ENCODE measurements at places on chromosomes 6 and 20.

- no peak for DNase-seq
Measured at GRCh38 chr6:21961226-21961625, 335.6 kb downstream of the PRL start.

DNA sequence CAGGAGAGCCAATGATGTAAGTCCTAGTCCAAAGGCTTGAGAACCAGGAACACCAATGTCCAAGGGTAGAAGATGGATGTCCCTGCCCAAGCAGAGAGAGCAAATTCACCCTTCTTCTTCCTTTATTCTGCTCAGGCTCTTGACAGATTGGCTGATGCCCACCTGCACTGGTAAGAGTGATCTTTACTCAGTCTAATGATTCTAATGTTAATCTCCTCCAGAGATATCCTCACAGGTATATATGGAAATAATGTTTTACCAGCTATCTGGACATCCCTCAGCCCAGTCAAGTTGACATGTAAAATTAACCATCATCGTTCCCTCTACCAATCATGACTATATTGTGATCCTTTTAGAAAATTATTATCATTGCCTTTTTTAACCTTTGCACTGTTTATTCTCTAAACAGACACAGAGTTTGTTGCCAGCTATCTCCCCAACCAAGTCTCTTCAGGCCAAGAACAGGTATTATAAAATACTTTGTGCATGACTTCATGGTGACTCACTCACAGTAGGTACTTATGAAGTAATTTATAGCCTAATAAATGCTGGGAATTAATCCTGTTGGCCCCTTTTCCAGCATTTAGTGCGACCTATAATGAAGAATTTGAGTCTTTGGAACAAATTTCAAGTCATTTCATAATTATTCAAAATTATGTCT, 26.2 kb upstream of the TSHZ2 start:
- DNase-seq, result no peak

GRCh38 chr20:59007665-59008511, 834 bp upstream of the CTSZ start:
- DNase-seq, result no peak

DNA sequence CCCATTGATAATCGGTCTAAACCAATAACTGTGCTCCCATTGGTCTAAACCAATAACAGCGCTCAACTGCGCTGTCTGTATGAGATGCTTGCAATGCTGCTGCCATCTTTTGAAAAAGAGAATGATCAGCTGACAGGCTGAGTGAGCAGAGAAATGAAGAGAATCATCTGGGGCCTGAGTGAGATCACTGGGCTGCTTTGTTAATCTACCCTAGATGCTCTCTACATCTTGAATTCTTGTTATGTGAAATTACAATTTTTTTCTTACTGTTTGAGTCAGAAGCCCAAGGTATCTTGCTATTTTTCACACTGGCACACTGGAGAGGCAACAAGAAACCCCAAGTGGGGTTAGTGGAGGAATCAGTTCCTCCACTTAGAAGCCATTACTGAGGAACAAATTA, 91.5 kb upstream of the GCM1 start:
- DNase-seq, result no peak

GRCh38 chr20:5189917-5190316, 63.1 kb downstream of the CDS2 start:
- no peak for DNase-seq

DNA sequence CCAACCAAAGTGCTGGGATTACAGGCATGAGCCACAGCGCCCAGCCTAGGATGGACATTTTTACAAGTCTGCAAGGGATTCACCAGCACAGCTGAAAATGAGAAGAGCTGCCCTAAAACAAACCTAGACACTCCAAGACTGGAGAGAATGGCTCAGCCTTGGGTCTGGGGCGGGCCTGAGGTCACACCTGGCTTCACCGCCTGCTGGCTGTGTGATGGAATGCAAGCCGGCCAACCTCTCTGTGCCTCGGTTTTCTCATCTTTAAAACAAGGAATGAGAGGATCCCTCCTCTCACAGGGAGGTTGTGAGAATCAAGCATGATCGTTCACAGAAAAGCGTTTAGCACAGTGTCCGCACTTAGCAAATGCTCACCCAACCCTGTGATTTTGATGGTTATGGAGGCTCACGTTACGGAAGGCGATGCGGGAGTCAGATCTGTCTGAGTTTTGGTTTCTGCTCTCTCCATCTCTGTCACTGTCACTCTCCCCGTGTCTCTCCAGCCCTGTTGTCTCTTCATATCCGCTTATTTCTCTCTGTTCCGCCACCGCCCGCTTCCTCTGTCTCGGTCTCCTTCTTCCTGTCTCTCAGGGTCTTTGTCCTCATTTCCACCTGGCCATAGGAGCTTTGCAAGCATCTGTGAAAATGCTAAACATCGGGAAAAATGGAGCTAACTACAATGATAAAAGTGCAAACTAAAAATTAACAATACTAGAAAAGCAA, 47.6 kb downstream of the CEBPB start:
- DNase-seq, result no peak

DNA sequence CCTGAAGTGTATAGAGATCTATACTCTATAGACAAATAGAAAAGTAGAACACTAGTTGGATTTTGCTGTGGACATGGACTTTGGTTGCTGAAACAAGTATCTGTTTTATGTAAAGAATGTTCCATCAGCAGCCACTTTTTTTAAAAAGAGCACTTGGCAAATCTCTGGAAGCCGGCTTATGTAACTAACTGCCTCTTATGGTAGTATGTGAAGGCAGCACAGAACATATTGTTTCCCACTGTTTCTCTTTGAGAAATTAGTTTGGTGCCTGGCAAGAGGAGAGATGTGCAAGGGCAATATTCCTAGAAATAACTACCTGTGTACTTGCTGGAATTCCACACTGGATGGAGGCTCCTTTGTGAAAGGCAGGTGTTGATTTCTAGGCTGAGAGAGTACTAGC, 242.3 kb upstream of the PREP start:
- no peak for DNase-seq

DNA sequence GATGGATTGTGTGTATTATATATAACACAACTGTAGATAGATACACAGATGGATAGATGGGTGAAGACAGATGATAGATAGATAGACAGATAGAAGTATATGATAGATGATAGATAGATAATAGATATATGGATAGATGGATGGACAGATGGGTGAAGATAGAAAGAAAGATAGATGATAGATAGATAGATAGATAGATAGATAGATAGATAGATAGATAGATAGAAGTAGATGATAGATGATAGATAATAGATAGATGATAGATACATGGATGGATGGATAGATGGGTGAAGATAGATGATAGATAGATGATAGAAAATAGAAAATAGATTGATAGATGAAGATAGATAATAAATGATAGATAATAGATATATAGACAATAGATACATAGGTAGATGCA, 83.3 kb downstream of the FOXF2 start:
- DNase-seq, result no peak

GRCh38 chr20:34069341-34070078, 42.5 kb downstream of the EIF2S2 start:
- DNase-seq, result peak; percentile 36

DNA sequence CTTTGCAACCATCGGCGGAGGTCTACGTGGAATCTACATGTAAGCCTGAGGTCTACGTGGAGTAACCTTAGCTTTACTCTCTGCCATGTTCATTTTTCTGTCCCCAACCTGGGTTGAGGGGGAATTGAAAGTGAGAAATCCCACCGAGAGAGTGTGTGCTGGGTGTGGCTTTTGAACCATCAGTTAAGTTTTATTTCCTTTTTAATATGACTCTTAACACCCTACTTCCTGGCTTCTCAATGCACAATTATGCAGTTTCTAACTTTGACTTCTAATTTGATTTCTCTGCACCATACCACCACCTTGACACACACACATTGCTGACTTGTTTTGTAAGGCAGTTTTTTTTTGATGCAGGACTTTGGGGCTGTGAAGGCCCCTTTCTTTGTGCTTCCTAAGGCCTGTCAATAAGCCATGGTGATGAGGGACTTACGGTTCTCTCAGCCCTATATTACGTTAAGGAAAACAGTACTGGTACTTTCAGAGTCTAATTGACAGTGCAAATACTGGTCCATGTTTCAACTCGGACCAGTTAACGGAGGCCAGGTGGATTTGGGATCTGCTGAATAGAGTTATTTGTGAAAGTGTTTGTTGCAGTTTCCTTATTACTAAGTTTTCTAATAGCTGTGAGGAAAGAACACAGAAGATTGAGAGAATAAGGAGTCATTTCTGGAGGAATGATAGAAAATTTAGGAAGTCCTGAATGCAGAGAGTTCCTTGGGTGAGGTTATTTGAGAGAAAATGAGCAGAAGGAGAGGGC, 206.5 kb downstream of the JARID2 start:
- DNase-seq, result no peak

- DNase-seq, result no peak
Measured at GRCh38 chr6:129350278-129350677, 359.7 kb downstream of the ARHGAP18 start.

DNA sequence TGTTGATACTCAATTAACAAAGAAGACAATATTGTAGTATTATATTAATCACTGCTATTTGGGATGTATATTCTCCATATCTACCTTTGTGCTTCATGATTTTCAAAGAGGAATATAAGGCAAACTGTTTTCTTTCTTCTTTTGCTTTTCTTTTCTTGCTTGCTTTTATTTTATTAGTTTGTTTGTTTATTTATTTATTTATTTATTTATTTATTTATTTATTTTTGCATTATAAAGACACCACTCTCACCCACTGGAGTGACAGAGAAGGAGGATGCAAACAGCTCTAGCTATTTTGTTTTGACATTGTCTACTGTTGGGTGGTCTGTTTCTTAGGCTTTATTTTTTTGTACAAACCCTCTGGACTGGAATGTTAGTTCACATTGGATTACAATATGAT, 1352.7 kb downstream of the HACE1 start:
- DNase-seq, result no peak

GRCh38 chr20:11542645-11543044, 375.0 kb upstream of the BTBD3 start:
- no peak for DNase-seq

DNA sequence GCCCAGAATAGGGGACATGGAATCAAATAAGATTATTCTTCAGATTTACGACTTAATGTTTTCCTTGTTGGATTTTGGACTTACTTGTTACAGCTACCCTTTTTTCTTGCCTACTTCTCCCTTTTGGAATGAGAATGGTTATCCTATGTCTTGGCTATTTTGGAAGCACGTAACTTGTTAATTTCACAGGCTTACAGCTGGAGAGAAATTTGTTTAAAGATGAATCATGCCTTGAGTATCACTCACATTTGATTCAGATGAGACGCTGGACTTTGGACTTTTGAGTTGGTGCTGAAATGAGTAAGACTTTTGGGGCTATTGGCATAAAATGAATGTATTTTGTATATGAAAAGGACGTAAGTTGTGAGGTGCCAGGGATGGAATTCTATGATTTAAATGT, 83.3 kb downstream of the SMPDL3A start:
- DNase-seq, result no peak

DNA sequence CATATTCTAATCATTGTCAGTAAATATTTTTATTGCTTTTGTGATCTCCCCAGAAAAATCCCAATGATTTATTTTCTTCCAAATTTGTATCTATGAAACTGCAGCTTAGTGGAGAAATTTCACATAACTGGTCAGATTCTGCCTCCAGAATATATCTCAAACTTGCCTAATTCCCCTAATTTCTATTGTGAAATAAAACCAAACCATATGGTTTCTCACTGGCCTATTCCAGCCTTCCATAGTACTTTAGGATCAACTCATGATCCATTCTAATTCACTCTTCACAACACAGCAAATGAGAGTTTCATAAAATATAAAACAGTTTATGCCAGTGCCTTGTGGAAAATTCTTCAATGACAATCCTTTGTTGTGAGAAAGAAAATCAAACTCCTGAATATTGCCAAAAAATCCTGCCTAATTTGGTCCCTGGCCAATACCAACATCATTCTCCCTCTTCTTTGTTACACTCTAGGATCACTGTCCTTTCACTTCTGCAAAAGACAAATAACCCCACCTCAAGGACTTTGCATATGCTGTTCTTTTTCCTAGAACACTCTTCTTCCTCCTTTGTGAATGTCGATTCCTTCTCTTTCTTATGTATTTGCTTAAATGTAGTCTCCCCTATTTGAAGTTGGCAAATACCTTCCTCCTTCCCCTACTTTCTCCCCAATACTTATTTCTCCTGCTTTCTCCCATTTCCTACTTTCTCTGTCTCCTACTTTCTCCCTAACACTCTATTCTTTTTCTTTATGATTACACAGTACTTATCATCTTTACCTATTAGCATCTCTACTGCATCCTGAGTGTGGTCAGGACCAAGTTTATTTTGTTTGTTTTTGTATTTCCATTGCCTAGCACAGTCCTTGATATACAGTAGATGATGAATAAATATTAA, 587.5 kb downstream of the RFPL4B start:
- no peak for DNase-seq

GRCh38 chr6:144898052-144898689, 613.0 kb downstream of the UTRN start:
- no peak for DNase-seq

DNA sequence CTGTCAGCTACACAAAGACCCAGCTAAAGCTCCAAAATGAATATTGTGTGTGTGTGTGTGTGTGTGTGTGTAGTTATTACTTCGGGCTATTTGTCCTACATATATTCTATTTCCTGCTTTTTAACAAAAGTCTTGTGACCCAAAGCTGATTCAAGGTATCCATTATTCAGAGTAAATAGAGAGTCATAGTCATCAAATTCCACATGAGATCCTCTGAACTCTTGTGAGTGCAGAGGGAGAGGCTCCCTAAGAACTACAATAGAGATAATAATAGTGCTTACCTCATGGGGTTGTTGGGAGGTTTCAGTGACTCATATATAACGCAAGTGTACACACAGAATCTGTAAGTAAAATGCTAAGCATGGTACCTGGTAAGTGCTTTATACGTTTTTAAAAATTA, 95.6 kb upstream of the SHLD1 start:
- DNase-seq, result no peak

GRCh38 chr6:39301606-39302005, 12.6 kb downstream of the KCNK17 start:
- no peak for DNase-seq

GRCh38 chr6:51398064-51398705, 579.5 kb downstream of the TFAP2B start:
- no peak for DNase-seq

DNA sequence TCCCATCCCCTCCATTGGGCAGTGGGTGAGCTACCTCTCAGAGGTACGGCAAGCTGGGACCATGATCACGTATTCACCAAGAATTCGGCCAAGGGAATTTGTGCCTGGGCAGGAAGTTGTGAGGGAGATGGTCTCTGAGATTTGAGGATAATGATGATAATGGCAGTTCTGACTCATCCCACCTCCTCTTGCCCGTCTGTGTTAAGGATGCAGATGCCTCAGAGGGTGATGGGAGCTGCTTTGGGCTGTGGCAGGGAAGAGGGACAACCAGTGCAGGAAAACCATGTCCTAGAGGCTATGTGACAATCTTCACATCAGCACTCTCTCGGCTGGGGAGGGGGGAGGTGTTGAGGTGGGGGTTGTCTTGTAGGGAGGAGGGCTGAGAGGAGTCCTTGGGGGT, 4.3 kb downstream of the TGM6 start:
- no peak for DNase-seq

GRCh38 chr6:87164004-87164403, 8.6 kb downstream of the ZNF292 start:
- no peak for DNase-seq

All from T-helper 1 cell (primary cell).